ENCODE measurements at places on chromosomes 12 and 14. TPM values are rescaled to one million over a fixed set of nuclear protein-coding genes. Genes with fewer than 3 reads are reported as not detected.

- no peak for DNase-seq
These were observed 683.4 kb downstream of the SLC16A7 start for GRCh38 chr12:60279221-60279620.

- no peak for DNase-seq
These were observed 18.7 kb downstream of the HVCN1 start for GRCh38 chr12:110670161-110670701.

SCN8A gene
- 13.2 TPM for total RNA-seq

RD3L gene
- not detected for total RNA-seq
